ENCODE measurements at places on chromosomes 1 and 21.
A peak's percentile ranks its signal among the peaks of the same experiment; 100 is the strongest.

- DNase-seq: no peak
These were observed 28.5 kb downstream of the LRRC8B start for GRCh38 chr1:89553157-89553556.

DNA sequence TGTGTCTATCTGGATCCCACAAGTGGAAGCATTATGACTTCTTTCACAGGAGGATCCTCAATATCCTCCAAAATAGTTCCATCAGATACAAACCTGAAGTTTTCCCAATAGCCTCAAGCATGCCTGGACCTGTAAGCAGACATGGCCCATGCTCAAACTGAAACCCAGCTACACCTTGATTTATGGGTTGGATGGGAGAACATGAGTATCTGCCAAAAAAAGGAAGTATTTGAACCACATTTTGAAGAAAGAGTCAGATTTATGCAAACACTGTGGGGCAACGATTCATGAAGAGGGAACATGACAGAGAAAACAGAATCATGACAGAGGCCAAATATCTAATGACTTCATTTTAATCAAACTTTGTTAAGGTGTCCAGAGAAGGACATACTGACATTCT lies 351.0 kb upstream of the NFIA start:
- no peak for DNase-seq

GRCh38 chr1:33163621-33164519 lies 18.0 kb downstream of the TRIM62 start:
- DNase-seq: no peak

GRCh38 chr1:199247891-199248290 lies 609.1 kb downstream of the PTPRC start:
- no peak for DNase-seq

DNA sequence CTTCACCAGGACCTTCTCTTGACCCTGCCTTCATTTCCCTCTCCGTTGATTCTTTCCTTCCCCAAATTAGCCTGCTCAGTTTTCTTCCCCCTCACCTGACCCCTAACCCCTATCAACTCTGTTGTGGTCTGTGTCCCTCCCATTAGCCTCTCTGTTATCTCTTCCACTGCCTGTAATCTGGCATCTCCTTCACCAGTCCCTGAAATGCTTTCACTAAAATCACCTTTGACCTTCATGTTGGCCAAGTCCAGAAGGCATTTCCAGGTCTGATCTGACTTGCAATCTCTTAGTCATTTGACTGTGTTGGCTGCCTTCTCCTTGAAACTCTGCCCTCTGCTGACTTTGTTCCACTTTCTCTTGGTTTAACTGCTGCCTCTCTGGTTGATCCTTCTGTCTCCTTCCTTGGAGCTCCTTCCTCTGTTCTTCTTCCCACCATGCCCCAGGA lies 28.2 kb downstream of the ATP8B2 start:
- no peak for DNase-seq

DNA sequence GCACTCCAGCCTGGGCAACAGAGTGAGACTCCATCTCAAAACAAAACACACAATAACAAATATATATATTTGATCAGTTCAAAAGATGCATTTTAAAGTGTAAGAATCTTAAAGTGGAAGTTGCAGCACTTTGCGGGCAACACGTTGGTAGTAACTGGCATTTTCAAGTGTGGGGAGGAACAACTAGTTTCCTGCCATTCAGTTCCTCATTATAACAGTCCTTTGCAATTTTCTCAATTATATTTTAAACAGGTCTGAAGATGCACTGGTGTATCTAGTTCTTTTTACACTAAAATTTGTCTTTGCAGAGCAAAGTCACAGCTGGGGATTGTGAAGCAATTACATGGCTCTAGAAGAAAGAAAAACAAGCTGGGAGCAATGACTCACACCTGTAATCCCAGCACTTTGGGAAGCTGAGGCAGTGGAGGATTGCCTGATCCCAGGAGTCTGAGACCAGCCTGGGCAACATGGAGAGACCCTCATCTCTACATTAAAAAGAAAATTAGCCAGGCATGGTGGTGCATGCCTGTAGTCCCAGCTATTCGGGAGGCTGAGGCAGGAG lies 25.3 kb downstream of the RRAGC start:
- no peak for DNase-seq

DNA sequence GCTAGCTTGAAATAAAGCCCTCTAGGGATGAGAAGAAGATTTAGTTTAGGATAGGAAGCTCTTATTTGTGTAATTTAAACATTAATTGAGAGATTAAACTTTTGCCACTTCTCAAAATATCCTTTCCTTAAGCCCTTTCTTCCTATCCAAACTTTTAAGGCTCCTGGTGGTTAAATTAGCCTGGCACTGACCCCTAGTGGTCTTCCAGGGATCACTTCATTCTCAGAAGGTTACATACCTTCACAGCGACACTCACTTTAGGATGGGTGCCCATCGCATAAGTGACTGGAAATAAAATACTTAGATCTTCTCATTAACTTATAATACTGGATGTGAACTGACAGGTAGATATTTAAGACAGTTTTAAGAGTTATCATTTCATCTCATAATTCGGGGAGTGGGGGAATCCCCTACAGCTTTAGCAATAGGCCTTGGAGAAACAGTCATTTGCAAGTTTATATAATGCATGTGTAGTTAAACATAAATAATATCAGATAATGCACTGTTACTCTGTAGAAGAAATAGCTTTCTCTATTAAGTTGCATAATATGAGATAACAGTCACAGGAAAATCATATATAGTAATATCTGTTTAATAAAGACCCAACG lies 7.4 kb downstream of the LHX9 start:
- no peak for DNase-seq

DNA sequence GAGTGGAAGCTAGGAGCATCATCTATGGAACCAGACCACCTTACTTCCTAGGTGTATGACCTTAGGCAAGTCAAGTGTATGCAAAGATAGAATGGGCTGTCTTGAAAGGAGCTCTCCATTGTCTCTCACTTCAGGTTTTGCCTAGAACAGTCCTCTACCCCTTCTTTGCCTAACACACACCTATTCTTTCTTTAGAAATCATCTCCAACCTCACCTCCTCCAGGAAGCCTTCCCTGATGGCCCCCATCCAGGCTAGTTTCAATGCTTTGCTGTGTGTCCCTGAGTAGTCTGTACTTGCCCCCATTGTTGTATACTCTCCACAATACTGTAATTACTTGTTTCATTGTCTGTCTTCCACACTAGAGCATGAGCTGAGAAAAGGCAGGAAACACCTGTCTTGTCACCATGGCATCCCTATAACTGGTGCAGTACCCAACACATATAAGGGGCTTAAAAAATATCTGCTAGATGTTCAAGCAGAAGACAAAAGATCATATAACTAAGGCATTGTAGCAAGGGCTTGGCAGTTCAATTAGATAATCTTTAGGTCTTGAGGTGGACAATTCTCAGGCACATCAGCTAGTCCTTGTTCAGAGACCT lies 83.0 kb downstream of the RRAGC start:
- DNase-seq: no peak

- DNase-seq: no peak
These were observed 756 bp downstream of the RLF start for GRCh38 chr1:40161888-40162397.

DNA sequence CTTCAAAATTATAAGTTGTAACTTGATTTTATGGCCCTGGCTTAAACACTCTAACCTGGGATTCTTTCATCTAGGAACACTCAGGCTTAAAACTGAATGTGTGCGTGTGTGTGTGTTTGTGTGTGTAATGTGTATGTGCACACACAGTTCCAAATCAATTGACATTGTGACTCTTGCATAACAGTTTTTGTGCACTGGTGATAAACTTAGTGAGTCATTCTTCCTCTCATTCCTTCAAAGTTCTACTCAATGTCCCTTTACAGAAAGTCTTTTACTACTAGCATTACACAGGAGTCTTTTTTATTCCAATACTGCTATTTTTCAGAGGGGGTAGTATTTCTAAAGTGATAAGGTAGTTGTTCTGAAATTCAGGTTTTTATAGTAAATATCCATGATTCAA lies 943.6 kb downstream of the KCNT2 start:
- no peak for DNase-seq

- DNase-seq: peak; percentile 5
These were observed 16.3 kb downstream of the IER5 start for GRCh38 chr1:181104790-181105133.

GRCh38 chr1:116538544-116538943 lies 32.3 kb downstream of the CD58 start:
- no peak for DNase-seq

- no peak for DNase-seq
These were observed 299.4 kb upstream of the LYPLAL1 start for GRCh38 chr1:218874313-218874712.

DNA sequence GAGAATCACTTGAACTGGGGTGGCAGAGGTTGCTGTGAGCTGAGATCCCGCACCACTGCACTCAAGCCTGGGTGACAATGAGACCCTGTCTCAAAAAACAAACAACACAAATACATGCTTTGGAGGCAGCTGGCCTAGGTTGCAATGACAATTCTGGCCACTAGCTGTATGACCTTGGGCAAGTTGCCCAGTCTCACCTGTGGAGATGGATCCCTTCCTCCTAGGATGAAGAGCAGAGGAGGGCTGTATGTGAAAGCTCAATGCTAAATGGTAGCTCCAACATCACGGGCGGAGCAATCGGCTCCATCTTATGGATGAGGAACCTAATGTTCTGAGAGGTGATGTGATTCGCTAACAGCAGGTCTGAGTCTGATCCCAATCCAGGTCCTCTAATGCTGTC lies 20.6 kb downstream of the ADORA1 start:
- no peak for DNase-seq

DNA sequence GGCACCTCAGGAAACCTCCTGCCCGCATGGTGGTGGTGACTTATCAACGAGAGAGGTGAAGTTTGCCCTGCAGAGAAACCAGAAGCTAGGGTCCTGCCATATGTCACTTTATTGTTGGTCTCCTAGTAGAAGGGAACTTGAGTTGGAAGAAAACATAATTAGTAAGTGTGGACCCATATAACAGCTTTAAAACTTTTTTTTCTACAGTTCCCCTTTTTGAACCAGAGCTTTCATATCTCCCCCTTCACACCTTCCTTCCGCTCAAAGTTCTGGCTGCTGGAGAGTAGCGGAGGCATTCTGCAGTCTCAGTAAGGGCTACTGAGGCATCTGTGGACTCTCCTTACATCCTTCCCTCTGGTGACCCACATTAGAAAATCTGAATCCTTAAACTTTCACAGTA lies 48.9 kb downstream of the PHC2 start:
- no peak for DNase-seq

GRCh38 chr1:115356356-115356755 lies 18.3 kb upstream of the NGF start:
- DNase-seq: no peak

DNA sequence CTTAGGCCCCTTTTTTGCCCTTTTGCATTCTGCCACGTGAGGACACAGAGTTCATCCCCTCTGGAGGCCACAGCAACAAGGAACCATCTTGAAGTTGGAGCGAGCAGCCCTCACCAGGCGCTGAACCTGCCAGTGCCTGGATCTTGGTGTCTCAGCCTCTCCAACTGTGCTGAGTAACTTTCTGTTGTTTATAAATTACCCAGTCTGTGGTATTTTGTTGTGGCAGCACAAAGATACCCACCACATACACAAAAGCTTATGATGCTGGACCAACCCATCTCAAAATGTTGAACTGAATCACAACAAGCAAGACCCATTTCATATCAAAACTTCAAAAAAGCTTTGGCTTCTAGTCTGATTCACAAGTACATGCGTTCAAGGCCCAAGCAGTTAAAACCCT lies 649.9 kb downstream of the KIF26B start:
- no peak for DNase-seq

GRCh38 chr1:43547538-43548072 lies 16.9 kb downstream of the PTPRF start:
- DNase-seq: no peak

- no peak for DNase-seq
These were observed 100.9 kb downstream of the NAV1 start for GRCh38 chr1:201639826-201640225.
